ENCODE measurements at places on chromosomes 6 and 20. TPM values are rescaled to one million over a fixed set of nuclear protein-coding genes. Genes with fewer than 3 reads are reported as not detected.
A peak's percentile ranks its signal among the peaks of the same experiment; 100 is the strongest.

The NDRG3 gene
- total RNA-seq = 32.7 TPM

The PCNA gene
- 23.9 TPM for total RNA-seq

The RNF182 gene
- total RNA-seq = 0.81 TPM

The THBD gene
- total RNA-seq = 50.5 TPM

DNA sequence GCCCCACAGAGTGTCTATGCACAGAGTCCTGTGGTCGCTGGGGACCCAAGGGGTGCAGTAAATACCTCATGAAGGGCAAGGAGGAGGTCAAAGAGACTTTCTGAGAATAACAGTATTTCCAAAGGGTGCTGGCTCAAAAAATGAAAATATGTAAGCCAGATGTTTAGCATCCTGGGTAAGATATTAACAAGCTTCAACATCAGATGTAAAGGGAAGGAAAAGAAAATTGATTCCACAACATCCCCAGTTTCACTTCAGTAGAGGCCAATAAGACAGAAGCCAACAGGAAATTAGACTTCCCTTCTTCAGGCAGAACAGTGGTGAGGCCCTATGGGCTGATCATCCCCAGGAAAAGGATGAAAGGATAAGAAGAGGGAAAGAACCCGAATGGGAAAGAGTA lies 434.7 kb downstream of the PRKN start:
- DNase-seq = no peak

DNA sequence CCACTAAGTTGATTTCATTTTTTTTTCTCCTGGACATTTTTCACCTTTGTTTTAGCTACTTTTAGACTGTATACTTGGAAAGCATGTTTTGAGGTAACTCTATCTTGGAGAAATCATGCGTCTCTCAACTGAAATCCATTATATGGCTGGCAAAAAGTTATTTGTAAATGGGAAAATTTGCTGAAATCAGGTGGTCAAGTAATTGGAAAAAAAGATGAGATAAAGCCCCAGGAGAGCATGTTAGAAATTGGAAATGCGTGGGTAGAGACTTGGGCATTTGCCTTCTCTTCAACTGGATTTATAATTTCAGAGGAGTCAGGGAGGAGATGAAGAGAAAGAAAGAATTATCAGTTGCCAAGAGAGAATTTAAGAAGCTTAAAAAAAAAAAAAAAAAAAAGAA lies 217.1 kb upstream of the MAP3K7 start:
- DNase-seq = no peak

DNA sequence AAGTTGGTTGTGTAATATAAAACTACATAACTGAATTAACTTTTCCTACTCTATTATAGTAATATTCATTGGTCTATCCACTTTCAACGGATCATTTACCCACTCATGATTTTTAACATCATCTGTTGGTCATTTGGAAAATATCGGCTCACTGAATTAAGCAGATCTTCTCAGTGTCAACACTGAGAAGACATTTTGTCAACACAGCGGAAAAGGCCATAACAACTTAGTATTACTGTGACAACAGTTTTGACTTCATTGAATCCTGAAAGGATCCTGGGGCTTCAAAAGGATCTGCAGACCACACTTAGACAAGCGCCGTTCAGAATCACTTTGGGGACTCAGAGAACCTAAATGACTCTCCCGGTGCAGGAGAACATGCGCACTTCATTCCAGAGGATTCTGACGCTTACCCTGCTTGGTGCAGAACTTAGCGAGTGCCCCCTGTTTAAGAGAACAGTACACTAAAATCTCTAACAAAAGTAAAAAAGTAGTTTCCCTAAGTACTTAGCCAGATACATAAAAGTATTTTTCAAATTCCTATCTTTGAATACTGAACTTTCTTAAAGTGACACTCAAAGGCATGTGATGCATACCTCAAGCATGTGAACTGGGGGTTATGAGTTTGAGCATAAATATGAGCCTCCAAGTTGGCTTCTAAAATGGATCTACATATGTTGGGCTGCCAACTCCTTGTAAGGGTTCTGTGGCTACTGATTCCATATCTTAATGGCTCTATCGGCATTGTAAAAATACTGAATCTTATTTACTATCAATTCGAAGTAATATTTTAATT lies 4.0 kb downstream of the ZBTB2 start:
- DNase-seq = no peak

GRCh38 chr20:25282796-25283195 lies 34.9 kb downstream of the PYGB start:
- no peak for DNase-seq

The NNAT gene
- 2.8 TPM for total RNA-seq

GRCh38 chr20:63923651-63924050 lies 28.7 kb downstream of the DNAJC5 start:
- DNase-seq = no peak

DNA sequence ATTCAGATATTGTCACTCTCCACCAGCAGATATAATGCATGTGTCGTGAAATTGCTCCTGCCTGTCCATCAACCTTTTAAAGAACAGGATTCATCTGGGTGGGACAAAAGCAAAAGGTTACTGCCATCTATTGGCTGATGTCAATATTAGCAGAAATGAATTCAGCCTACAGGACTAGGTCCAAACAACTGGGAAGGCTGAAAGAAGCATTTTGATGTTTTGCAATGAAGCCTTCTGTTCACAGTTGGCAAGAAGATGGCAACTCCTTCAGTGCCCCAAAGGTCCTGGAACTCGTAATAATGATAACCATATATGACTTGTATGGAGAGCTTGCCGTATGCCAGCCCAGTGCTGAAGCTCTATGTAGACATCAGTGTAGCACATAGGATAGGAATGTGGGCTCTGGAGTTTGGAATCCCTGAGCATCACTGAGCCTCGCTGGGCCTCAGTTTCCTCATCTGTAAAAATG lies 7.5 kb downstream of the BCAS1 start:
- DNase-seq = no peak

The BPIFA1 gene
- not detected for total RNA-seq

- DNase-seq = no peak
Measured at GRCh38 chr20:57618091-57618763, 2.0 kb downstream of the ZBP1 start.

DNA sequence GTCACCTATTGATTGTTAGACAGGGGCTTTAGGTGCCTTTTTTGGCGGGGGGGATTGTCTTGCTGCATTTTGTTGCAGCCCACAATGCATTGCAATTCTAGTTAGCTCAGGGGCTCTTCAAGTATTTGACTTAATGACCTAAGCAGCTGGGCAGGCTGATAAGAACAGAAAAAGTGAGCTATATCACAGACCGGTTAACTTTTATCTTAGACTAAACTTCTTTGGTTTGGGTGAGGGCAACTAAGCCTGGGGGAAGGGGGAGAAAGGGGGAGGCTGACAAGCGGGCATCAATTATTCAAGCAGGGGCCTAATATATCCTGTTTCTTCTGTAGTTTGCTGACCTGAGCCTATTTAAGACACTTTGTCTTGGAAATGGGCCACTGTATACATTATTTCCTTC lies 66.0 kb upstream of the GPR6 start:
- no peak for DNase-seq

DNA sequence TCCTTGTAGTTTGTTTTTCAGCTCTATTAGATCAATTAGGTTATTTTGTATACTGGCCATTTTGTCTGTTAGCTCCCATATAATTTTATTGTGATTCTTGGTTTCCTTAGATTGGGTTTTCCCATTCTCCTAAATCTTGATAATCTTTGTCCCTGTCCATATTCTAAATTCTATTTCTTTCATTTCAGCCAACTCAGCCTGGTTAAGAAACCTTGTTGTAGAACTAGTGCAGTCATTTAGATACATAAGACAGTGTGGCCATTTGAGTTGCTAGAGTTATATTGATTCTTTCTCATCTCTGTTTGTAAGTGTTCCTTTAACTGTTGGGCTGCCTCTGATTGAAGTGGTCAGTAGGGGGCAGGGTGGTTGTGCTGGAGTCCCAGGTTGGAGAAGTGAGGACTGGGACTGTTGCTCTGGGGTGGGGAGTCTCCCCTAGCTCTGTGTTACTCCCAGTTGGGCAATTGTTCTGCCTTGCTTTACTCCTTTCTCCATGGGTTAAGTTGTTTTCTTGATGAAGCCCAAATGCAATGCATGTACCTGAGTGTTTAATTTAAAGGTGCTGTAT lies 98.8 kb upstream of the NRN1 start:
- no peak for DNase-seq

DNA sequence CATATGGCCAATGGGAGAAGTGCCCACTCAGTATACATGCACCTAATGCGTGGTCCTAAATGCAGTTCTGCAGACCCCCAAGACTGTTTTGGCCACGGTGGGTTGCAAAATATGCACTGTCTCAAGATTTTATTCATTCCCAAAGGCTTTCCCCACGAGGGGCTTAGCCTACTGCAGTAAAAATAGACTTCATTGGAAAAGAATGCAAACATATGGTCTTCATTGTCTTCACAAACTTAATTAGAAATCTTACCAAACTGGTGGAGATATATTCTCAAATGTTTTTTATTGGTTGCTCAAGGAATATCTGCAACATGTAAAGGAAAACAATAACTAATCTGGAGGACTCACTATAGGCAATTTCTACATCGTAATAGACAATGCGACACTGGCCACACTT lies 31.6 kb upstream of the PRL start:
- DNase-seq = no peak

DNA sequence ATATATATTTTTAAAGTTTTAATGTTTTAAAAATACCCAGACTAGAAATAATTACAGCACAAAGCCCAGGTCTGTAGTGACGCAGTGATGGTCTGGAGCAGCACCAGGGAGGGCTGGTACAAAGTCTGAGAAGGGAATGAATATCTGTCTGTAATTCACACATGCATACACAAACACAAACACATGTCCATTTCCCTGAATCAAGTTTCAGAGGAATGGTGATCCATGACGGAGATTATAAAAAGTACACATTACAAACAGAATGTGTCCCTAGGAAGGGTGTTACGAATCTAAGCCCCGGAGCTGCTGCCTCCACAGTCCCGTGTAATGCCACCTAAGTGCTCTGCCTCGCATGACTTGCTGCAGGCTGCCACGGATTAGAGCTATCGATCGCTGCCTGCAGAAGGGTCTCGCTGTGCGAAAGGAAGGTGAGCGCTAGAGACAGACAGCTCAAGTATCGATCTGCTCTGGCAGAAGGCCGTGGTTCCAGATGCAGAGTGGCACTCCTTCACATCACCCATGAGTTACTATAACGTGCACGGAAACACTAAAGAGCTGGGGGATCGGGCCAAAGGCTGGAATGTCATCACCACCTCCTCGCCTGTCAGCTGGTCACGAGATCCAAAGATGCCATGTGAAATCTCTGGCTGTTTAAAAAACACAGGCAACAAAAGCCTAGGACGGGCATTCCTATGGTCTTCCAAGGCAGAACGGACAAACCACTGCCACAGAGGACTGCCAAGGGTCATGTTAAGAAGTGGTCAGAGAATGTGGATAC lies 87.1 kb downstream of the INSM1 start:
- no peak for DNase-seq

DNA sequence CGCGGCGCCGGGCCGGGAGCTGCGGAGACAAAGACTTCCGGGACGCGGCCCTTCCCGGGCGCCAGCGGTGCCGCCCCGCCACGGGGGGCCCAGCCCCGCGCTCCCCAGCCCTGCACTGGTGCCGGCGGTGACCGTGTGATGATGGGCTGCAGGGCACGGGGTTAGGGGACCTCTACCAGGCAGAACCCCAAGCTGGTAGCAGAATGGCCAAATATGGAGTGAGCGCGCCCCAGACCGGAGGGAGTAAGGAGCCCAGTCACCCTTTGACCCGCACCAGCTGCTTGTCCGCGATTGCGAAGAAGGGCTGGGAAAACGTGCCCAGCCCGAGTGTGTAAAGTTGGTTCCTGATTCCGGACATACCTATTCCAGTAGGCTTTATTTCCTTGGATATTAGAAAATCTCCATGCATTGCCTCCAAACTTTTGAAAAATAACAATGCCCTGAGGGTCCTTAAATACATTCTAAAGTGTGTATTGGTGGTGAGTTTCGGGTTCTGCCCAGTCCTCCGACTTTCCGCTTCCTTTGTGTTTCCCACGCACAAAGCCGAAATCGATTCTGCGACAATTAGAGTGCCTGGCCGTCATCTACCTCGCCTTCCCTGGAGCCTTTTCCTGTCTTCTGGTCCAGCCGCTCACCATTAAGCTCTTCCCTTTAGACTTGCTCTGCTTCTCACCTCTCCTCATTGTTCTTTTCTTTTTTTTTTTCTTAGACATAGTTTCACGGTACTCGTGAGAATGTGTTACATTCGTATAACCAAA lies 1.1 kb downstream of the ABRACL start:
- peak; percentile 70 for DNase-seq

All from left cardiac atrium (tissue), 4 donors.